Activated CD4-positive, alpha-beta T cell treated with anti-CD3 and anti-CD28 coated beads, Interleukin-2, amount 10 ng/mL, durations not matched to agents 7 days and 5 days (primary cell): ENCODE measurements at places on chromosomes 12 and 14.

DNA sequence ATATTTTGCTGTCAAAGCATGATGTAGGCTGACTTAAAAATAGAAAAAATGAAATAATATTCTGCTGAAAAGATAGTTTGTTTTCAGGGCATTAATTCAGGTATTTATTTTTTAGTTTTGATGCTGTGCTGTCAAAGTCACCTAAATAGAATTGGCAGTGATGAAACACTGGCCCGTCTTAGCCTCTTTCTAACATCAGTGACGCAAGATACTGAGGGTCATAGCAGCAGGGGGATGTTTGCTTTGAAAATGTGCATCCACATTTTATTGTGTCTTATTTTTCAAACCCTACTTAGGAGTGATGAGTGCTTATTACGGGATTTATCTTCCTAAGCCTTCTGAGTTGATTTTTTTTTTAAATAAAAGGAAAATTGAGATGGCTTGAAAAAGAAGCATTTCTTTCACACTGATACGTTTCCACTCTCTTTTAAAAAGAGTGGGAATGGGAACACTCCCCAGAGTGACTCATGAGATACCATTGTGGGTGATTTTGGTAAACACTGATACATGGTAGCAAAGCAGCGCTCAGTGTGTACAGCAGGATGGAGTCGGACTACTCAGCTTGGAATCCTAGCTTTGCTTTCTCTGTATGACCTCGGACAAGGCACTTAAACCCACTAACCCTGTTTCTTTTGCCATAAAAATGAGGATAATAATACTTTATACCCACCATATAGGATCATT, 290.8 kb downstream of the ERC1 start:
- no peak for DNase-seq

GRCh38 chr12:104747330-104747729, 210.8 kb downstream of the SLC41A2 start:
- DNase-seq = no peak

GRCh38 chr14:24693353-24693737, 59.4 kb upstream of the GZMB start:
- no peak for DNase-seq

DNA sequence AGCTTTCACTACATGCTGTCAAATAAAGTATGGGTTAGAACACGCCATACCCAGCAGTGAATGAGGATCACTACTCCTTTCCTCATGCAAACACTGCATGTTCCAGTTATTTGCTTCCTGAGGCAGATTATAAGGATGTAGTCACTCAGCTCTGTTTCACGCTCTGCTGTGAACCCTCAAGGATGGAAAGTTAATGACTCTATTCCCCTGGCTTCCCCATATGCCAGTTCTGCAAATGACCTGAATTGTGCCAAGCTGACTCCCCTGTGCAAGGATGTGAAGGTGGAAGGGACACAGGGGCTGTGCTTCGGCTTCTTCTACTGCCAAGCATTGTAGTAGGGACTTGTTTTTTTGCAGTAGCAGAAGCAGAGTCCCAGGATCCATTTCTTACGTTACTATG, 6.8 kb downstream of the IFI27L1 start:
- no peak for DNase-seq

DNA sequence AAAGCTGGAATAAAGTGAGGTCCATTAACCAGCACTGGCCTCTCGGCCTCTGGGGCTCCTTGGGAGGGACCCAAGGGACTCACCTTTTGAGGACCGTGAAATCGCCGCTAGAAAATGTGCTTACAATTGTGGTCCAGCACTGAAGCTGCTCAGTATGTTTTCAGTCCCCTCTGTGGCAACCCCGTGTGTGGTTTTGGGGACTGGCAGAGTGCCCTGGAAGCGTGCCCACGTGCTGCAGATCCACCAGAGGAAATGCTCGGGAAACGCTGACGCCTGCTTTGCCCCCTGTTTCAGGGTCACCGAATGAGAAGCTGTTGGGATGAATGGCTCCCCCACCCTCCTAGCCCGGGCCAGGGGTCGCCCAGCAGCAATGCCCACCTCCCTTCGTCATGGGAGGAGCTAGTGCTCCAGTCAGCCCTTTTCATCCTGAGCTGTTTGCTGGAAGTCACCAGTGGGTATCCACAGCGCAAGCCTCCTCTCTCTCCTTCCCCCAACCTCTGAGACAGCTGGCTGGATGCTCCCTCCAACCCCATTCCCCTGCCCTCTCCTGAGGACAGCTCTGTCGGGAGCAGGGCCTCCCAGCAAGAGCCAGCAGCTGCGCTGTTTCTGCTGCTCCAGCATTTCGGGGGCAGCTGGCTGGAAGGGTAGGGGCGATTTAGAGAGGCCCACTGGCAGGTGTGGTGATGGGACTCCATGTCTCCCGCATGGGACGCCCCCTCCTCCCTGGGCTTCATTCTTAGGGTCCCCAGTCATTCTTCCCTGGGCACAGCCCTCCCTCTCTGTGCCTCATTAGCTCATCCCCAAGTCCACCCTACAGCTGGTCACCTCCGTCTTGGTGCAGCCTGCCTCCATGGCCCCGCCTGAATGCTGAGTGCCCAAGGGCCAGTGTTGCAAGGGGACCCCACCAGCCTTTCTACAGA, 33.2 kb upstream of the PPP1R13B start:
- DNase-seq = no peak

DNA sequence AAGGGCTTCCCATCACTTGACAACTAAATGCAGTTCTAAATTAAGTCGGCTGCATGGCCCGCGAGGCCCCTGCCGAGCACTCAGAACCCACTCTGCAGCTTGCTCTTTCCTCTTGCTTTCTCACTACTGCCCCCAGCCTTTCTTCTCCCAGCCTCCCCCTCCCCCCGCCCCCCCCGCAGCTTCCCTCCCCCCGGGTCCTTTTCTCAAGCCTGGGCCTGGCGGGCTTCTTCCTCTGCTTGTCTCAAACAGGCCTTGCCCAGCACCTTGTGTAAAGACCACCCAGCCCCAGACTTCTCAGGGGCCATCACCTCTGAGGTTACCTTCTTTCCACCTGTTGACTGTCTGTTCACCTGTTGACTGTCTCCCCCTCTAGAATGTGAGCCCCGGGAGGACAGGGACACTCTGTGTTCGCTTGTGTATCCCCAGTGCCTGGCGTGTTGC, 1.1 kb downstream of the CYP46A1 start:
- no peak for DNase-seq

DNA sequence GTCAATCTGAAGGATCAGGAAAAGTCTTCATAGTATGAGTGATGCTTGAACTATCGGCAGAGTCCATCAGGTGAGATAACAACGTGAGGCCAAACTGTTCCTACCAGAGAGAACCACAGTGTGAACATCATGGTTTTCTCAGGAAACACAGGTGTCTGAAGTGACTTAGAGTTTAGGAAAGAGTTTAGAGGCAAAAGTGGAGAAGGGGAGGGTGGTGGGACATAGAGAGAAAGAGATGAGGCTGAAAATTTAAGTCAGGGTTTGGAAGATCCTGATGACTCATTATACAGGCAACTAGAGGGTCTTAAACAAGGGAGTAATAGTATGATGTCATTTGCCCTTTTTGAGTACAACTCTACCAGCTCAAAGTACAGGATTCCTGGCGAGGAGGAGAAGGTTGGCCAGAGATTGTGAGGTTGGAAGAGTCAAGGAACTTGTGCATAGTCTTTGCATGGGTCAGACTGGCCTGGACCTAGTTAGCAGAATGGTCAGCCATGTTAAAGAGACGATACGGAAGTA, 16.0 kb downstream of the CPNE8 start:
- no peak for DNase-seq

DNA sequence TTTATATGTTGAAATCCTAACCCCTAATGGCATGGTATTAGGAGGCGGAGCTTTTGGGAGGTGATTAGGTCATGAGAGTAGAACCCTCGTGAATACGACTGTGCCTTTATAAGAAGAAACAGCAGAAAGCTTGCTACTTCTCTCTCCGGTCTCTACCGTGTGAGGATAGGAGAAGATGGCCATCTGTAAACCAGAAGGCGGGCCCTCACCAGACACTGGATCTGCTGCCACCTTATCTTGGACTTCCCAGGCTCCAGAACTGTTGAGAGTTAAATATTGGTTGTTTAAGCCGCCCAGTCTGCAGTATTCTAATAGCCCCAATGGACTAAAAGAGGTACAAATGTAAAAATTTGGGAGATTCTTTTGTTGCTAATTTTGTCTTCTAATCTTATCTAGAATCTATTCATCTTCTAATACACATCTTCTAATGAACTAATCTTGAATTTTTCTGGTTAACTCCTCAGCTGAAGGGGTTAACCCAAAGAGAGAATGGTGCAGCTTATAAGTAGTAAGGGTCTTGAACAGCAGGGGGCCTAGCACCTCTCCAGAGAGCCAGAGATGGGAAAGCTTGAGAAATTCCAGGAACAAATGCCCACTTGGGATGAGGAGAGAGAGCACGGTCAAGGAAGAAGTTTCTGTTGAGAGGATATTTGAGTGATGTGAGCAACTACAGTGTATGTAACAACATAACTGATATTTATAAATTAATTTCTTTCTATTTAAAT, 264.0 kb upstream of the GRIP1 start:
- no peak for DNase-seq

GRCh38 chr12:103529306-103529705, 33.5 kb upstream of the C12orf42 start:
- no peak for DNase-seq

DNA sequence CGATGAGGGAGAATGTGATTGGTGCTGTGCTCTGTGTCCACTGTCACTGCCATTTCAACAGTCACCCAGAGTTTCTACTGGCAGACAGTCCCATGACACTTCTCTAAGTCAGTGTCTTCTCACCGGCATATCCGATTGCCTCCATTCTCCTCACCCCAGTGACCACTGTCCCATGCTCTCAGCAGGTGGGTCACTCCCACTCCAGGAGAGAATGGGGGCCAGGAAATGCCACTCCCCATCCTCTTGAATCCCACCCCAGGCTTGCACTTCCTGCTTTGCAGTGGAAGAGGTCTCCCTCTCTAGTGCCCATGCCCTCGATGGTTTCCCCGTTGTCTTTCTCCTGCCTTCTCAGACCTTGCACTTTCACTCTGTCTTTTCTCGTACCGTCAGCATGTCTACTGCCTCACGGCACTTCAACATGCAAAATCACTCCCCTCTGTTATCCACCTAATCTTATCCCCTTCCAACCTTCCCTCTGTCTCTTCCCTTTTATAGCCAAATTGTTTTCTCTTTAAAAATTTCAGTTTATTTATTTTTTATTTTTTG, 2.2 kb upstream of the EP400 start:
- DNase-seq = no peak

DNA sequence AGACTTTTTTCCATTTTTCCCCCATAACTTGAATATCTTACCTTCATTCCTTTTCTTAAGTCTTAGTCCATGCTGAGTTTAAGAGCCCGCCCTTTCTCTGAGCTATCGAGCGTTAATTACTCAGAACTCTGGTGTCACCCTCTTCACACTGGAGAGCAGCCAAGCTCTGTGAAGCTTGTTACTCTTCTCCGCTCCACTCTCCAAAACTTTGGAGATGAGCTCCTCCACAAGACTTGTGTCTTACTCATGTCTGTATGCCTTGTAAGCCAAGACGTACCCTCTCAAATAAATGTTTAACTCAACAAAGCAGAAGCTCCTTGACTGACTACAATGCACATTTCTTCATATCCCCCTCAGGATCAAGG, 54.7 kb downstream of the DICER1 start:
- no peak for DNase-seq

- DNase-seq = no peak
These were observed 993.2 kb downstream of the BCL11B start for GRCh38 chr14:98278800-98279199.

- DNase-seq = no peak
These were observed 13.3 kb upstream of the BTG1 start for GRCh38 chr12:92158796-92159439.

DNA sequence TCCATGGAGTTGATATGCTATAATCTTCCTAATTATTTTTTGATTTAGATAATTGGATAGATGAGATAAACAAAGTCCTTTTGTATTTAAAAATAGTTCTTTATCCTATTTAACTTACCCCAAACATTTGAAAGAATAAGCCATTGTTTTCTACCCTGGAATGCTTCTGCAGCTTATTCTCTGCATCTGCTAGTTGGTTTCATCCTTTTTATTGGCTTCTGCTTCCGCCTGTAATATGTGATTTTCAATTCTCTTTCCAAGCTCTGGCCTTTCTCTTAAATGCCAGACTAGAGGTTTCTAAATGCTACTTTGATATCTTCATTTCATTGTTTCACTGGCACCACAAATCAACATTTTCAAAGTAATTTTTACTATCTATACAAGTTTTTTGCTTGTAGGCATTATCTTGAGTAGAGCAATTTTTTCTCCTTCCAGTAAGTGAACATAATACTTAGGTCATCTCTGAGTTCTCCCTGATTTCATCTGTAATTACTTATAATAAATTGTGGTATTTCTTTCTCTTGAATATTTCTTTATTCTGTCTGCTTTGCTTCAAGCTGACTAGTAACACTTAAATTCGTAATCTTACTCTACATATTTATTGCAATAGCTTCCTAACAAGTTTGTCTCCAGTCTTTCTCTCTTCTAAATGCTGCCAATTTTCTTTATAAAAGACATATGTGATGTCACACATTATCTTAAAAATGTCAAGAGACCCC, 958.4 kb downstream of the SLC6A15 start:
- no peak for DNase-seq

DNA sequence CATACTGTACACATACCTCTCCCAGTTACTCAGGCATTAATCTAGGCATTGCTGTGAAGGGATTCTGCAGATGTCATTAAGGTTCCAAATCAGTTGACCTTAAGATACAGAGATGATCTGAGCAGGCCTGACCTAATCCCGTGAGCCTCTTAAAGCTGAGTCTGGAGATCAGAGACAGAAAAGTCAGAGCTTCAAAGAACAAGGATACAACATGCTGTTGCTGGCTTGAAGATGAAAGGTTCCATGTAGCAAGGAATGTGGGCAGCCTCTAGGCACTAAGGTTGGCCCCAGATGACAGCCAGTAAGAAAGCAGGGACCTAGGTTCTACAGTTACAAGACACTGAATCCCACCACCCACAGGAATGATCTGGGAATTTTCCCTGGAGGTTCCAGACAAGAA, 81.1 kb downstream of the MAP1LC3B2 start:
- DNase-seq = no peak

DNA sequence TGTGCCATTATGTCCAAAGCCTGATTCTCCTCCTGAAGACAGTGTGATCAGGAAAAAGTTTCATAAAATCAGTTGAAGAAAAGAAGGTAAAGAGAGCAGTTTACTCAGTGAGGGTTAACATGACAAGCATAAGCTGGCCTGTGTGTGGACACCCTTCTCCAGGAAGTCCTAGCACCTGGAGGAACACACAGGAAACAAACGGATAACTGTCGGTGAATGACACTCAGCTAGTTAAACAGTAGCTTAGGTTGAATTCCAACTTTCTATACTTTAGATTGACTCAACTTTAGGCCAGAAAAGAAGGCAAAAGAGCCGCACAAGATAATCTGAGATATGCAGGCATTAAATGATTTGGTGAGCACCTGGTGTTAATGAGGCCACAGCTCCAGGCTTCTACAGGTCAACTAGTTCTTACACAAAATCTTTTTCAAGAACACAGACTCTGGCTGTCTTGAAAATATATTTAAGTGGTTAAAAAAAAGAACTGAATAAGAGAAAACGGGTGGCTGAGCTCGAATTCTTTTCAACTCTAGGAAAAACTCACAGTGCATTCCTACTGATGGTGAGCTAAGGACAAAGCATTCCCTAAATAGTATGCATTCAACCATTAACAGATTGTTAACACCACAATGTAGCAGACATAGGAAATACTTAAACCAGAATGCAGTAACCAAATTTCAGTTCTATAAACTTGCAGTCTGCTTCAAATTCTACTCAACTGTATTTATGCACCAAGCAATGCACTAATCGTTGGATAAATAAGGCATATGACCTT, 56.9 kb upstream of the TSPAN8 start:
- DNase-seq = no peak
